ENCODE measurements at places on chromosomes 13 and 19.

- no peak for DNase-seq
Observed at GRCh38 chr13:59280297-59280696, 883.4 kb downstream of the DIAPH3 start.

- DNase-seq, result peak; percentile 64
Observed at GRCh38 chr19:41308450-41309179, 1.4 kb upstream of the CCDC97 start.

DNA sequence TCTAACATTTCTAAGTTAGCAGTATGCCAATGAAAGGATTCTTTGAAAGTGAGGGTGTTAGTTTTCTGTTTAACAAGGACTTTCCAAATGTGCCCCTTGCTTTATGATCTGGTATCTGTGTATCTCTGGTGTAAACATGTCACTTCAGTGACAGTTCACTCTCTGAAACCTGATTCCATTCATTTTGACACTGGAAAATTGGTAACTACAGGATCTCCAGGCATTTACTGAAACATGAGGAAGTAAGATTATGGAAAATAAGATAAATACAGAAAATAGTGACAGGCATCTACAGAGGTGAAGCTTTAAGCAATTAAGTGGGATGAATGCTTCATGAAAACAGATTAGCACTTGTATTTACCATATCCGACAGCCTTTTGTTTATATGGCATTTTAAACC lies 101.6 kb upstream of the MYO16 start:
- DNase-seq, result no peak

DNA sequence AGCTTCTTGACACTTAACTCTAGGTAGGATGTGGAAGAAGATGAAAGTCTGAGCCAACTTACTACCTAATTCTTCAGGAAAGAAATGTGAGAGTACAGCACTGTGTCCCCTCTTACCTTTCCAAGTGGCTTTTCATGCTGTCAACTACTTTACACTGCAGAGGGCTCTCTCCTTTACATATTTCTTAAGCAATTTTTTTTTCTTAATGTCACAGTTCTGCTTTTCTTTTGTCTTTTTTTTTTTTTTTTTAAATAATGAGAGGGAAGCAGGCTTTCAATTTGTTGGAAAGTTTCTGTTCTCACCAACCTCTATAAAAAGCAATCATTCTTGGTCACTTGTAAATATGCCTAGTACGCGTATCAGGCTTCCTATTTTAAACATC lies 212.7 kb upstream of the MIR17HG start:
- no peak for DNase-seq

DNA sequence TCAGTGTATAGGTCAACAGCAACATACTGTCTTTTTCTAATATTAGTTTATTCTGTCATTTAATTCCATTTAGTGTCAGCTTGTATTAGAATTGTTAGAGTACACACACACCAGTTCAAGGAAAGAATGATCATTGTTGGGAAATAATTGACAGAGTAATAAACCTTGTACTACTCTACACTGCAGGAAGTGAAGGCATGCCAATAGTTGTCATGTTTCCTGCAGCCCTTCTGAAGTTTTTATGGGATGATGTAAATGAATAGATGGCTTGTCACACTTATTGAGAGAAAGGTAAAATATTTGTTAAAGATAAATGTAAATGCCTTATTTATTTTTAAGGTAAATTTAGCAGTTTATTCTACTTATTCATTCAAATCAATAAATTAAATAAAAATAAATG lies 306.9 kb upstream of the KLHL1 start:
- no peak for DNase-seq

DNA sequence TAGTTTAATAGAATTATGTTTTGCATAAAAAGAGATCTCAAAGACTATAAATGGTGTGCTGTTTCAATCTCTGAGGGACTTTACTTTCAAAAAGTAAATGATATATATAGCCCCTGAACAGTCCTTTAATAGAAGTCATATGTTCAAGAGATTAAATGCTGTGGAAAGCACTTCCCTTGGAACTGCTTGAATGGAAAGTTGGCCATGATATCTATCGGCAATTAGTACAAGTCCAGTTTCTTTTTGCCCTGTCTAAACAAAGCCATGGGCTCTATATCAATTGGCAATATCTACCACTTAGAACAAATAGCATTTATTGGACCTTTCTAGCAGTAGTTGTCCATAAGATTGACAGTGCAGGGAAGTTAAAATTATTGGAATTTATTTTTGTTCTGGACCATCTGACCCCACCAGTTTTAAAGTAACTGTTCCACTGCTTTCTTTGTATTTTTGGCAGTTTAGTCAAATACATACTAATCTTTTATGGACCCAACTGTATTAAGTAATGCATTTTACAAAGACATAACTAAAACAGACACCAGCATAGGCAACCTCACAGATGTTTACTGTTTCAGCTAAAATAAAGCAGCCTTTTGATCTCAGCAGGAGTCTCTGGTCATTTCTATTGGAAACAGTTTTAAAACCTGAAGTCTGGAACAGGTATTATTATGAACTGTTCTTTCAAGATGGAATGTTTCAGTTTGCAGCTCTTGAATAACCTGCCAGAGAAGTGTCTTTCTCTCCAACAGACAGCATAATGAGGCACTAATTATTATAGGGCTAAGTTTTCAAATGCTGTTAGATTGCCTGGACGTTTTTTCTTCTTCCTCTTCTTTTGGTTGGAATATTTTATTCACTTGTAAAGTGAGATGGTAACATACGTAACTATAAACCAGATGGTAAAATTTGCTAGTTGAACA lies 282.6 kb downstream of the DCLK1 start:
- DNase-seq, result no peak

DNA sequence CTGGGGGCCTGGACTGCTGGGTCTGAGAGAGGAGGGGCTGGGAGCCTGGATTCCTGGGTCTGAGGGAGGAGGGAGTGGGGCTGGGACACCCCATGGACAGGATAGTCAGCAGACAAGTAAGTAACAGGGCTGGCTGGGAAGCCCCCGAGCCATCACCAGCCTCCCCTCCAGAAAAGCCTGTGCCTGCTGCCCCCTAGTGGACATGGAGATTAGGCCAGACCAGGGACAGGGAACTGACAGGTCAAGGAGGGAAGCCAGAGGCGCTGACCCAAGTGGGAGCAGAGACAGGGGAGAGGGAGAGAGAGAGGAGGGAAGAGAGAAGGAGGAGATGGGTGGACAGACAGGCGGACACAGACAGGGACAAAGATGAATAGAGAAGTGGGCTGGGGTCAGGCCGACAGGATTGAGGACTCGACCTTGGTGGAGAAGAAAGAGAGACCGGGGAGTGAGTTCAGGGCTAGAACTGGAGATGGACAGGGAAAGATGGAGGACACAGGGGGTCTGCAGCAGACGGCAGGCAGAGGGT lies 6.7 kb upstream of the ERFL start:
- DNase-seq, result no peak

- DNase-seq, result no peak
Observed at GRCh38 chr19:1503925-1504773, 8.7 kb downstream of the ADAMTSL5 start.

GRCh38 chr13:50831512-50831911 lies 12.0 kb downstream of the DLEU7 start:
- no peak for DNase-seq

DNA sequence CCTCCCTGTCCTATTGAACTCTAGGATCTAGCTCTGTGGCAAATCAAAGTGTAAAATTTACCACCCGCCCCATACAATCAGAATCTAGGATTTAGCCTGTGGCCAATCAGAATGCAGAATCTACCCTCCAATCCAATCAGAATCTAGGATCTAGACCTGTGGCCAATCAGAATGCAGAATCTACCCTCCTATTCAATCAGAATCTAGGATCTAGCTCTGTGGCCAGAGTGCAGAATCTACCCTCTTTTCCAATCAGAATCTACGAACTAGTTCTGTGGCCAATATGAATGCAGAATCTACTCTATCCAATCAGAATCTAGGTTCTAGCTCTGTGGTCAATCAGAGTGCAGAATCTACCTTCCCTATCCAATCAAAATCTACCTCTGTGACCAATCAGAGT lies 25.8 kb downstream of the PRKD2 start:
- DNase-seq, result no peak

- no peak for DNase-seq
Observed at GRCh38 chr13:60093425-60094019, 70.2 kb downstream of the DIAPH3 start.

All from NCI-H1048 (cell line).